Ecto neural progenitor cell (in vitro differentiated cells): ENCODE measurements at places on chromosomes 11 and 22.
A peak's percentile ranks its signal among the peaks of the same experiment; 100 is the strongest.

DNA sequence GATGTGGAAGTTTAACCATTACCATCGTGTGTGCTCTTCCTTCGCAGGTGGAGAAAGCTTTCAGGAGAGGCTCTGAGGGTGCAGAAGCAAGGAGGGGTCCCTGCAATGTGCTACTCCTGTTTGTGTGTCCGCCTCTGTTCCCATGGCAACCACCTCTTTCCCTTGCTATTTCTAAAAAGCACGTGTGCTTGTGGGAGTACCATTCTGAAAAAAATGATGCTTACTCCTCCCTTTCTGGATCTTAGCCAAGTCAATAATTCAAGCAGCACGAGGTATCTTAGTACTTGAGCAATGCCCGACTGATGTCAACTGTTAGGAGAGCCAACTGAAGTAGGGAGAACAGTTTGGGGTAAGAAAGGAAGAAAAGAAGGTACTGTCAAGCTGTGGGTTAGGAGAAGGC lies 628.7 kb downstream of the NTM start:
- DNase-seq = no peak

GRCh38 chr22:46896568-46897245 lies 134.3 kb downstream of the TBC1D22A start:
- no peak for DNase-seq

- no peak for DNase-seq
Measured at GRCh38 chr11:2681408-2682145, 18.2 kb downstream of the KCNQ1OT1 start.

- DNase-seq = peak; percentile 80
Measured at GRCh38 chr22:50190182-50190940, 4.6 kb downstream of the TRABD start.

DNA sequence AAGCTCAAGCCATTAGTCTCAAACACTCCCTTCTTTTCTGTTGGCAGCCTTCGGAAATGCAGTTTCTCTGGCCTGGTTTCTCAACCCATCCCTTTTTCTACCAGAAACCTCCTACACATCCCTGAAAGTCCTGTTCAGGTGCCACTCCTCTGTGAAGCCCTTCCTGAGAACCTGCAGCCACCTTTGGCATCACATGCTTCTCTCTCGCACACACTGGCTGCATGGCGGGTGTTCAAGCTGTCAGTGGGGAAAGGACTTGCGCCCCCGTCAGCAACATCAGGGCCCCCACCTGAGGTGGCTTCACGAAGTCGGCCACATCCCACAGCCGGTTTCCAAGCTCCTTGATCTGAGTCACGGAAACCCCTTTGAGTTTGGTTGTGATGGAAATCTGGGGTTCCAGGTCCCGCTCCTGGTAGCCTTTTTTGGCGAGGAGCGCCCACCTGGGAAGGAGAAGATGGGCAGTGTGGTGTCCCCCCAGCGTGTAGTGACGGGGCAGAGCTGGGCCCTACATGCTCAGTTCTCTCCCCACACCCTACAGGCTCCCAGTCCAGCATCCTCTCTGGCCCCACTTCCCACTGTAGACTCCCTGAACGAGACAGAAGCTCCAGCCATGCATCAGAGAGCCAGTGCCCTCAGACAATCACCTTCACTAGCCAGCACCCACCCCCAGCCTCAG lies 1.7 kb upstream of the LRRC74B start:
- peak; percentile 42 for DNase-seq

- DNase-seq = no peak
Measured at GRCh38 chr11:65132988-65133700, 1.2 kb downstream of the SYVN1 start.

DNA sequence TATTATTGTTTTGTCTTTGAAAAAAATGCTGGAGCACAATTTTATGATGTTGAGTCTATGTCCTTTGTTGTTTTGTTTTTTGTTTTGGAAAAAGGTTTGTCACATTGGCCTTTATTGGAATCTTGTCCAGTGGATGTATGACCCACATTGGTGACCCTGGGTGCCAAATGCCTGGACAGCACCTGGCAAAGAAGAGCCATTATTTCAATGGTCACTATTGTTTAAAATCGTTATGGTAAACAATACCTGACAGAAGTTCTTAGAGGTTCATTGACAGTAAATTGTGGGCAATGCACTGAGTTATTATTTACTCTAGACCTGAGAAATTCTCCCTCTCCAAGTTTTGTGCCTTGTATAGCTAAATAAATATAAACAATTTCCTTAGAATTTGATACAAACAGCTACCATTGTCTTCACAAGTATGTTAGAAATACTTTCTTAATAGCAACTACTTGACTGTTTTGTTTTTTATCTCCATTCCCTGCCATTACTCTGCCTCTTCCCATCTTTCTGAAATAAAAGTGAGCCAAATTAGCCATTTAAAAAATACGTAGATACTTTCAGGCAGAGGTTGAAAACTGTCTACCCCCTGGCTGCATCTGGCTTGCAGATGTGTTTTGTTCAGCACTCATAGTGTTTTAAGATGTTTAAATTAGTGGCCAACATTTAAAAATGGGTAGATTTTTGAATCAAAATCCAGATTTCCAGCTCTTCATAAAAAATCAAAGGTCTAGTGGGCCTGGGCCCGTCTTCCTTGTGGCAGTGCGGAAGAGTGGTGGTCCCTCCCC lies 39.9 kb downstream of the BMAL1 start:
- DNase-seq = no peak

- no peak for DNase-seq
Measured at GRCh38 chr22:49546811-49547585, 280.7 kb downstream of the BRD1 start.
